ENCODE measurements at places on chromosomes 11 and 22.

GRCh38 chr11:12175694-12176241 is 65.4 kb downstream of the MICAL2 start:
- DNase-seq, result no peak

- no peak for DNase-seq
These were observed 21.7 kb downstream of the SLC25A17 start for GRCh38 chr22:40797427-40797826.

DNA sequence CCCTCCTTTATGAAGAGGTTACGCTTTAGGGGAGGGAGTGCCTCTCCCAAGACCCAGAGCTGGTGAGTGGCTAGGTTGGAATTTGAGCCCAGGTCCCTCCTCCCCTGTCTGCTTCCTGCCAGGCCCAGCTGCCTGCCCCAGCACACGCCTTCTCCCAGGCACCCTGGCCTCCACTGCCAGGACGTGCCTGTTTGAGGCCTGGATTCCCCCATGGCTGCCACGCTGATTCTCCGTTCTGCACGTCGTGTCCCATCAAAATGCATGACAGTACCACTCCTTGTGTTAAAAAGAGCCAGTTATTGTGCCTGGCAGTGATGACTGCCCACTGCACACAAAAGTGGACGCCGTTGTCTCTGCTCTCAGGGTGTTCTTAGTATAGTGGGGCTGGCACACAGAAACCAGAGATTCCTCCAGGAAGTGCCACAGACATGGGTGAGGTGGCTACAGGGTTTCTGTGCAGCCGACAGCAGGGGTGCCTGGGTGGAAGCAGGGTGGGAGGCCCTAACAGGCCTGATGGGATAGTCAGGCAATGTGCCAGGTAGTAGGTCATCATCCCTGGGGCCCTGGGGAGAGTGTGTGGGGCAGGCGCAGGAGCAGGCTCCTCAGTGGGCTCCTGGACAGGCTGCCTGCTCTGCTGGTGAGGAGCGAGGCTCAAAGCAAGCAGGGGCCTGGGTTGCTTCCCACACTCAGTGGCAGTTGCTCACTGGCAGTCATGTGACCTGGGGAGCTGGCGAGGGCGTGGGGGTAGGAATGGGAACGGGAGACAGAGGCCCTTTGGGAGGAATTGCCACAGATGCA is 24.2 kb downstream of the MED15 start:
- no peak for DNase-seq

DNA sequence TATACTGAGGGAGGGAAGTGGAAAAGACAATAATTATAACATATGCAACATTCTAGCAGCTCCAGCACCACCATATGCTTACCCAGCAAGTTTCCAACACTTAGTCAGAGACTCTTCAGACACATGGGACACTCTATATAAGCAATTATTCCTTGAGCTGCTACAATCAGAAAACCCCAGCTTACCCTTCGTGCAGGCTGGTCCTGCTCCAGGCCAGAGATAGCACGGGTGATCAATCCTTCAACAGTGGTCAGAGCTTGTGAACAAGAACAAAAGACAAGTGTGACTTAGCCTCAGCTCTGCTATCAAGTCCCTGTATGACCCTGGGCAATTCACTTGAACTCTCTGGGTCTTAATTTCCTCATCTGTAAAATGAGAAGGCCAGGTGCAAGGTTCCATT is 1.5 kb downstream of the ZPR1 start:
- no peak for DNase-seq

DNA sequence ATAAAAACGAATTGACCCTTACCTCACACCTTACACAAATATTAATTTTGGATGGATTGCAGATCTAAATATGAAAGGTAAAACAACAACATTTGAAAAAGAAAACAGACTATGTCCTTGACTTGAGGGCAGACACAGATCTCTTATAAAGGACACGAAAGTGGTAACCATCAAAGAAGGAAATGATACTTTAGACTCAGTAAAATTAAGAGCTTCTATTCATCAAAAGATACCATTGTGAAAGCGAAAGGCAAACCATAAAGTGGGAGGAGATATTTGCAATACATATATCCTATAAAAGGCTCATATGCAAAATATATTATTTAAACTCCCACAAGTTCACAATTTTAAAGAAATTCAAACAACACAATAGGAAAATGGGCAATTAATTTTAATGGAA is 5.0 kb downstream of the HEPACAM start:
- DNase-seq, result no peak

DNA sequence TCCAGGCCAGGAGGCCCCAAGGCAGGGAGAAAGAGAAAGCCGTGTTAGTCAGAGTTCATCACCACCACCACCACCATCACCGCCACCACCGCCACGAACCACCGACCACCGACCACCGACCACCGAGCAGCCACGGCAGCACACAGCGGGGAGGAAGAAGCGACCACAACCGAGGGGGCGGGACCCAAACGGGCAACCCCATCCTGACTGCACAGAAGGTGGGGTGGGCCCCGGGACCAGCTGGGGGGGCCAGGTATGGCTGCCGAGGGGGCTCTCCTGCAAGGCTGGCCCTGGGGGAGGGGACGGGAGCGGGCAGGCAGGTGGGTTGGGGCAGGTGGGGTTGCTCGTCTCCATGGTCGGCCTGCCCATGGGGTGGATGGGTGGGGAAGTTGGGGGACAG is 34.2 kb downstream of the SYT7 start:
- DNase-seq, result no peak

DNA sequence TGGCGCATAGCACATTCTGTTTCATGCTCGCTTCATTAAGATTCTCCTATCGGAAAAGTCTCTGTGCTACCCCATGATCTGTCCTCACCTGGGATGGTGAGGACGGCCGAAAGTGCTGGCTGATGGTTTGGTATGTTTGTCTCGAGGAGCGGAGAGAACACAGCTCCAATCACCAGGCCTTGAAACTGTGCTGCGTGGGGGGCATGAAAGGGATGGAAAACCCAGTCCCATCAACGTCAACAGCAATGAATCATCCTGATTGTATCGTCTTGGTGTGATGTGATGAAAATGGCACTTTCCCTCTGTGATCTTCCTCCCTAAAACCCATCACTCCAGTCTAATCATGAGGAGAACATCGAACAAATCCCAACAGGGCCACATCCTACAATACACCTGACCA is 8.4 kb downstream of the FXYD6 start:
- no peak for DNase-seq

- DNase-seq, result no peak
These were observed 314.0 kb downstream of the LRRC4C start for GRCh38 chr11:41145420-41145819.

DNA sequence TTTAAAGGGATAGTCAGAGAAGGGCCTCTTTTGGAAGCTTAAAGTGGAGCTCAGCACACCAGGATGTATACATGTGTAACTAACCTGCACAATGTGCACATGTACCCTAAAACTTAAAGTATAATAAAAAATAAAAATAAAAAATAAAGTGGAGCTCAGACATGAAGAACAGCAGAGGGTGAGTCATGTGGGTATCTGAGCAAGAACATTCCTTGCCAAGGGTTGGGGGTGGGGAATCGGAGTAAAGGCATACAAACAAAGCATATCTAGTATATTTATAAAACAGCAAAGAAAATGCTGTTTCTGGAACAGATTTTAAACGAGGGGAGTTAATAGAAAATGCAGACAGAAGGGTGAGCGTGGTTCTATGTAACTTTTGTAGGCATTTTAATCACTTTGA is 562.6 kb upstream of the ANO3 start:
- no peak for DNase-seq

GRCh38 chr11:60809249-60809648 is 24.1 kb downstream of the MS4A10 start:
- no peak for DNase-seq

GRCh38 chr11:112115386-112115785 is 28.7 kb downstream of the SDHD start:
- DNase-seq, result no peak

- no peak for DNase-seq
These were observed 59.2 kb downstream of the DDIAS start for GRCh38 chr11:82960779-82961143.

DNA sequence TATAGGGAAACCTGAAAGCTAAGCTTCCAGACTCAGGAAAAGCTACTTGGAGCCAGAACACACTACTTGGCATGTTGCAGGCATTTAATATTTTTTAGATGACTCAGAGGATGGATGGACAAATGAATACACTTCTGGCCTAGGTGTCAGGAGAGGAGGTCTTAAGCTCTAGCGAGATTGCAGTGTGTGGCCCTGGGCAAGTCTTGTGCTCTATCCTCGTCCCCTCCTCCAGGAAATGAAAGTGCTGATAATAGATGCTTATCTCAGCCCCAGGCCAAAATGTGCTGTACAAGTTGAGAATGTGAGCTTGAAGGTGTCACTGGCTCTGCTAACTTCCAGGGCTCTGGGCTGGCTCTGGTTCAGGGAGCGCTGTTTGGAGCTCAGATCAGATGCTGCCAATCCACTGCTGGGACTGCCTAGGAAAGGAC is 136.3 kb downstream of the PKNOX2 start:
- DNase-seq, result no peak

- no peak for DNase-seq
These were observed 64.8 kb downstream of the CELSR1 start for GRCh38 chr22:46472722-46473016.

DNA sequence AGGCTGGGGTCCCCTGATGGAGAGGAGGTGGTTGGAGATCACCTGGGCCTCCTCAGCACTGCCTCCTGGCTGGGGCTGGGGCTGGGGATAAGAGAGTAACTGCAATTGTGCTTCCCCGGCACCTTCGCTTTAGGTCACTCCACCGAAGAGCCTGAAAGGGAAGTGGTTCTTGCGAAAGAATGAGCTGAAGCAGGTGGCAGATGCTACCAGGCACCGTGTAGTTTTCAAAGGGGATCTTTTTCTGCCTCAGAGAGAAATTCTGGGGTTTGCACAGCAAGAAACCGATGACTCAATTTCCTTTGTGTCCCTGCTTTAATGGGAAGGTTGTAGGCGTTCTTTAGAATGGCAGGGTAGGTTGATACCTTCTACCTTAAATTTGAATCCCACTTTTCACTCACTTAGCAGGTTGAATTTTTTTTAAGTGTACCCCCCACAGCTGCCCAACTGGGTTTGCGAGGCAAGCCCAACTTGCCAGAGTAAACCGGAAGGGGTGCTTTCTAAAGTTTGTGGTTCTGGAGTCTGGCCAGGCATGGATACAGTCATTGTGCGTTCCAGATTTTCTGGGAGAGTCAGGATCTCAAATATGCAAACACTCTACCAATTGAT is 5.3 kb downstream of the CD44 start:
- DNase-seq, result peak; percentile 20

DNA sequence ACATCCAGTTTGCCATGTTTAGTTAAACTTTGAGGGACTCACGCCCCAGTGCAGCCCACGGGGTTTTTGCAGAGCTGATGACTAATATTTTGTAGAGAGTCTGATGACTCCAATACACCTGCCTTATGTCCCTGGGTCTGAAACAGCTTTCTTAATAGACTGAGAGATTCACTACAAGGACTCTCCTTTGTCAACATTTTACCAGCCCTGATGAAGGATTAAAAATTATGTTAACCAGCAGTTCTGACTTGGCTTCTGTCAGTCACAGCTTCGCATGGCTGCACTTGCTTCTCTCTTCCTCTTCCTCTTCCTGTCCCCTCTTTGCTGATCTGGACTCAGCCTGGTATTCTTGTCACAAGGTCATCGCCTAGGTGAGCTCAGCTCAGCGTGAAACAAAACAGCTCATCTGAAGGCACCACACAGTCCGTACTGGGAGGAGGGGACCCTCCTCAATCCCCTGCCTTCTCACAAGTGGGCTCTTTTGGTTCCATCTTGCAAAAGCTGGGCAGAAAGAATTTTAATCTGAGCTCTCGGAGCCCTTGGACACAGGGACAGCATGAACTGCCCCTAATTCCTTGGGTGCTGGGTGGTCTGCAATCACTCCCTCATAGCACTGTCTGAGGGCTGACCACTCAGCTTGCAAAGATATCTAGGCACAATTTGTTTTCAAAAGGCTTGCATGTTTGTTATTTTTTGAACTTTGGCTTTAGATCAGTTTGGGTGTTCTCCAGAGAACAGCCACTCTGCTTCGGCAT is 38.1 kb upstream of the POU2AF1 start:
- peak; percentile 12 for DNase-seq

DNA sequence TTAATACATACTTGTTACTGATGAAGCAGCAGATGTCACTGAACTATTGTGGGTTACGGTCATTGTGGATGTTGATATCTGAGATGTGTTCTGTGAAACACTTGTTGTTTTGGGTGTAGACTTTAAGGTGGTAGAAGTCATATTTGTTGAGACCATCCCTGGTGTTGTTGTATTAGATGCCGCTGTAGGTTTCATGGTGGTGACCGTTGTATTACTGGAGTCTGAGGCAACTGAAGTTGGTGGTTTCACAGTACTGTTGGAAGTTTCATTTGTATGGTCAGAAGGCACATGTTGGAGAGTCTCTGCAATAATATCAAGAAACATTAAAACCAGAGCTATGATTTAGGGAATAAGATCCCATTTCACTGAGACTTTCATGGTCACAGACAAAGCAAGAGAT is 50.7 kb downstream of the TMEM123 start:
- no peak for DNase-seq

GRCh38 chr11:113461639-113462038 is 13.6 kb downstream of the DRD2 start:
- DNase-seq, result no peak

GRCh38 chr11:59200423-59200746 is 12.3 kb downstream of the MPEG1 start:
- no peak for DNase-seq

GRCh38 chr11:75576499-75576918 is 14.5 kb downstream of the SERPINH1 start:
- no peak for DNase-seq

- DNase-seq, result no peak
These were observed 331.6 kb downstream of the CTTN start for GRCh38 chr11:70729949-70730348.

GRCh38 chr22:38034278-38034882 is 22.8 kb upstream of the PICK1 start:
- DNase-seq, result peak; percentile 30
